Activated CD4-positive, alpha-beta T cell treated with anti-CD3 and anti-CD28 coated beads for 48 hours (primary cell): ENCODE measurements at places on chromosomes 4 and X.

GRCh38 chrX:68660746-68661145 lies 13.3 kb downstream of the STARD8 start:
- DNase-seq = no peak

DNA sequence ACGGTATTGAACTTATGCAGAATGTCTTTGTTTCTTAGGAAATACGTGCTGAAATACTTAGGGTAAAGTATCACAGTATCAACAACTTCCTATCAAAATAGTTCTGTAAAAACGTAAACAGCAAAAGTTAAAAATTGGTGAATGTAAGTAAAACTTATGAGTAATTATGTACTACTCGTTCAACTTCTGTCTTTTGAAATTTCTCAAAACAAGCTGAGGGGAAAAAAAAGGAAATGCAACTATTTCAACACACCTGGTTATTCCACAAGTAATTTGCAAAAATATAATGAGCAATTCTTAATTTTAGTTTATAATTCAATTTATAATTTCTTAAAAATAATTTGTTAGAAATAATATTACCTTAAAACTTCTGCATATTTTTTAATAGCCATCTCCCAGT lies 8.3 kb downstream of the PPID start:
- DNase-seq = no peak

DNA sequence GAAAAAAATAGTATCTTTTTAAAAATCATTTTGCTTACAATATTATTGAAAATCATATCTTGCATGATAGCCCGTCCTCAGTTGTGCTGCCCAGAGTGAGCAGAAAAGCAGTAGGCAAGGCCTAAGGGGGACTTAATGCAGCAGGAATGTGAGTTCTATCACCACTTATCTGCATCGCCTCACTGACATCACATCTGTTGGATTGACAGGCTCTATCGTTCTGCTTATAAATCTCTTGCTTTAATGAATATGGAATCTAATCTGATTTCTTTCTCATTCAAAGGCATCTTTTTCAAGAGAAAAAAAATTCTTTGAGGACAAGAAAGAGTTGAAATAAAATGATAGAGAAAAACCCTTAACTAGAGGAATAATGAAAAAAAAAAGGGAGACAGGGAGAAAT lies 249.9 kb downstream of the PAPSS1 start:
- DNase-seq = no peak

DNA sequence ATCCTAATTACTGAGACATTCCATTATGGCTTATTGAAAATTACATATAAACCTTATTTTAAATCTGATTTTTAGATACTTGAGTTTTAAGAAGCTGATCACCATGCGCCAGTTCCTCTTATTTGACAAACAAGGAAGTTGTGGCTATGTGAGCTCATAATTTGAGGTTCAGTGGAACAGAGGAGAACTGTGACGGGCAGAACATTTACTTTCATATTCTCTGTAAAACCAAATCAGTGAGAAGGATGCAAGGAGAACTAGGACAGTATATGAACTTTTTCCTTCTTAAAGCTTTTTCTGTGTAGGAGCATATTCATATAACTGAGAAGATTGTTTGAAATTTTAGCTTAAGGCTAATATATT lies 25.3 kb downstream of the STIM2 start:
- DNase-seq = peak; percentile 17

DNA sequence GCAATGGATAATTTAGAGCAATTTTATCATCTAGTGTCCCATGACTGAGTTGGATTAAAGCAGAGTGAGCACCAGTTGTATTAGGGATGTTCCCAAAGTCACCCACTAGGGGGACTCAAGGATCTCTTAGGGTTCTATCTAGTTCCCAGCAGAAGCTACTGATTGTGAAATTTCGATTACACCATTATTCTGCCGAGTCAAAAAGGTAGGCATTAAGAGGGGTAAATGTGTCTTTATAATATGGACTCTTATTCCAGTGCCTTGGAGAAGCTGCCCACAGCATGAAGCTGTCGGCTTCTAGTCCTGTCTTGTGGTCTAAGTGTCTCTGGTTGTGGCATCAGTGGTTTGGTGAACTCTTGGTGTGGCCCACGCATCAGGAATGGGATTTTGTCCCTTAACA lies 53.3 kb downstream of the RGS12 start:
- DNase-seq = peak; percentile 51
